SK-N-DZ (cell line): ENCODE measurements at places on chromosomes 16 and 17.

DNA sequence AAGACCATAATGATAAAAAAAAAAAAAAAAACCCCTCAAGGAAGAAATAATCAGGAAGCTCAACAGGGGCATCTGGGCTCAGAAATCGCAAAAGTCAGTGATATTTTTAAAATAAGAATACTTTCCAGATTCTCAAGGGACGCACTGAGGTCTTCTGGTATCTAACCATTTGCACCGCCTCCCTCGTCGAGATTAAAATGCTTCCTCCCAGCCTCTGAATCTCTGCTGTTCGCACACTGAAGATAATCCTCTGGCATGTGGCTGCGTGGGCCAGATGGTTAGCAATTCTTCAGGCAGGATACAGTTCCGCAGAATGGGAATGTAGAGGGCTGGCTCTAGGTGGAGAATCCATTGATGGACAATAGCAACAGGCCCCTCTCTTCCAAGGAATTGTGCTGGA lies 211.7 kb upstream of the CDH5 start:
- DNase-seq: no peak

DNA sequence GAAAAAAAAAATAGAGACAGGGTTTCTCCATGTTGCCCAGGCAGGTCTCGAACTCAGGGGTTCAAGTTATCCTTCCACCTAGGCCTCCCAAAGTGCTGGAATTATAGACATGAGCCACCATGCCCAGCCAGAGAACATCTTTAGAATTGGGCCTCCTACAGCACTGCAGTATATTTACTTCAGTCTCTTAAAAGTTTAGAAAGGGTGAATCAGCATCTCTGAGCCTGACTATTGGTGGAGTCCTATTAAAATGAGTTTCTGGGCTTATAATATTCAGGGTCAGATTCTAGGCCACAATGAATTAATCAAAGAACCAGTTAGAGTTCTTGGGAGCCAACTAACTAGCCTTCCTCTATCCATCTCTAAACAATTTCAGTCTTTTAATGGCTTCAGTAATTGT lies 22.8 kb downstream of the TADA2A start:
- no peak for DNase-seq

- no peak for DNase-seq
Measured at GRCh38 chr16:5005916-5006315, 27.8 kb downstream of the NAGPA start.

GRCh38 chr16:73717266-73717974 lies 579.2 kb upstream of the PSMD7 start:
- no peak for DNase-seq

DNA sequence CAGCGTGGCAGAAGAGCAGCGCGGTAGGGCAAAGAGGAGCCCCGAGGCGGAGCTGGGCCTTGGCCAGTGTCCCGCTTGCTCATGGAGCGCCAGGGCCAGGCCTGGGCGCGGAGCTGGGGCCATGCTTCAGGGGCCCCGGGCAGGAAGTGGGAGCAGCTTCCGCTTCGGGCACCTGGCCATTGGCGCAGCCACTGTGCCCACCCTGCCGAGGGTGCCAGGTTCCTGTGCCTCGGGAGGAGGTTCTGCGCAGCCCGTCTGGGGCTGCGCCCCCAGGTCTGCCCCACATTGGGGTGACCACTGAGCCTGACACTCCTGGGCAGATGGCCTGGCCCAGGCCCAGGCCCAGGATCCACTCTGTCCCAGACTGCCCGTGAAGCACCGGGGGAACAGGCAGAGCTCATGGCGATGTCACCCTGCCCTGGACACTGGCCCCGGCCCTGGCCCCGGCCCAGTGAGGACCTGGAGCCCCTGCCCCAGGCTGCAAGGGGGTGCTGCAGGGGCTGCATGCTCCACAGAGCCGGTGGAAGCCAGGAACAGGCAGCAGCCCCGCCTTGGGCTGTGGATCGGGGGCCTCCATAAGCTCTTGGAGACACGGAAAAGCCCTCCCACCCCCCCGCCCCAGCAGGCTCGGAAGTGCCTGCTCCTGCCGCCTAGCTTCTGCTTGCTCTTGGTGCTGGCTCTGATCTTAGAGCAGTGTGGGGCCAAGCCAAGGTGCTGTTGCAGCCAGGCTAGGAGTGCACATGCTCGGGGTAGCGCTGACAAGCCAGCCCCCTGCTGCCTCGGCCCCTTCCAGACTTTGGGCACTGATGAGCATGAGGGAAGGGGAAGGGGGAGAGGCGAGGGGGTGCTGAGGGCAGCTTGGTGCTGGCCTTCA lies 35.9 kb upstream of the FOXJ1 start:
- DNase-seq: no peak

GRCh38 chr17:33328129-33328528 lies 35.0 kb upstream of the ASIC2 start:
- DNase-seq: no peak

- peak; percentile 43 for DNase-seq
Measured at GRCh38 chr17:61208301-61209105, 191.1 kb upstream of the TBX2 start.

- no peak for DNase-seq
Measured at GRCh38 chr17:70022175-70022574, 52.9 kb upstream of the KCNJ16 start.

DNA sequence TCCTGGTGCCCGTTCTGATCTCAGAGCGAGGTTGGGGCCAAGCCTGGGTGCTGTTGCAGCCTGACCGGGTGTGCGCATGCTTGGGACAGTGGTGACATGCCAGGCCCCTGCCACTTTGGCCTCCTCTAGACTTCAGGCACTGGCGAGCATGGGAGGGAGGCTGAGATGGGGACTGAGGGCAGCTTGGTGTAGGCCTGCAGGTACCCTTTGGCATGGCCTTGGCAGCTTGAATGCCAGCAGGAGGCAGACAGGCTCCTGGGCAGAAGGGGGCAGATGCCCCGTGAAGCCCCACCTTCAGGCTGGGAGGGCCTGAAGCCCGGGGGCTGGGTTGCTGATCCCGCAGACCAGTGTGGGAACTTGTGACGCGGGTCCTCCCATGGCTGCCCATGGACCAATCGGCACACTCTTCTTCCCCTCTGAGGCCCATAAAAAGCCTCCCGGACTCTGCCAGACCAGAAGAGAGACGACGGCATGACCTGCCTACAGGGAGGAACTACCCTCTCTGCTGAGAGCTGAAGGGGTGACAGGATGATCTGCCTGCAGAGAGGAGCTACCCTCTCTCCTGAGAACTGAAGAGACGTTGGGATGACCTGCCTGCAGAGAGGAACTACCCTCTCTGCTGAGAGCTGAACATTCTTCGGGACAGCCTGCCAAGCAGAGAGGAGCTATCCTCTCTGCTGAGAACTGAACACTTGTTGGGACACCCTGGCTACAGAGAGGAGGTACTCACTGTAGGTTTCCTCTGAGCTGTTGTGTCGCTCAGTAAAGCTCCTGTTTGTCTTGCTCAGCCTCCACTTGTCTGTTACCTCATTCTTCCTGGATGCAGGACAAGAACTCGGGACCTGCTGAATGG lies 17.5 kb downstream of the RHOT1 start:
- DNase-seq: no peak

DNA sequence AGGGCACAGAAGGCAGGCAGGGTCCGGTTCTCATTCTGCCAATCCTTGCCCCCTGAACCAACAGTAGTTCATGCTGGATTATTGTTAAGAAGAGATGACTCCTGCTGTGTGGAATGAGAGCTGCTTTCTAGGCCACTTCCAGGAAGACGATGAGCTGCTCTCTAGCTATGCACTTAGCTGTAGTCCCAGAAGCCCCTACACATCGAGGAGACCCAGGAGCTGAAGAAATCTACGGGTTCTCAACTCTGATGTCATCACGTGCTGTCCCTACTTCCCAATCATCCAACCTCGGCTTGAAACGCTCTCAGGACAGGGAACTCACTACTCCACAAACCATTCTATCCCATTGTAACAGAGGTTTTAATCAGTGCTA lies 29.0 kb upstream of the EMP2 start:
- no peak for DNase-seq

DNA sequence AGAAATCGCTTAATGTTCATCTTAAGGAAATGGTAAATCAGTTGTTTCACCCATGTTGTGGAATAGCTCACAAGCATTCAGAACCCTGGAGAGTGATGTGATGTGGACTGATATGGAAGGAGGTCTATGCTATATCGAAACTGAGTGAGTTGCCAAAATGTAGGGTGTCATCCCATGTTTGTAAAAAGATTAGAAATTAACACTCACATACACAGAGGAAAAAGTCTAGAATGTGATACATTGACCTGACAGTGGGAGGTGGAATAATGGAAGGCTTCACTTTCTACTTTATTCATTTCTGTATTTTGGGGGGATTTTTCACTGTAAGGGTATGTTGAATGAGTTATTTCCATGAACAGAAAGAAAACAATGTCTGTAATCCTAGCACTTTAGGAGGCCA lies 4.7 kb upstream of the PRM1 start:
- no peak for DNase-seq

- DNase-seq: no peak
Measured at GRCh38 chr17:80026359-80027042, 9.2 kb downstream of the TBC1D16 start.

DNA sequence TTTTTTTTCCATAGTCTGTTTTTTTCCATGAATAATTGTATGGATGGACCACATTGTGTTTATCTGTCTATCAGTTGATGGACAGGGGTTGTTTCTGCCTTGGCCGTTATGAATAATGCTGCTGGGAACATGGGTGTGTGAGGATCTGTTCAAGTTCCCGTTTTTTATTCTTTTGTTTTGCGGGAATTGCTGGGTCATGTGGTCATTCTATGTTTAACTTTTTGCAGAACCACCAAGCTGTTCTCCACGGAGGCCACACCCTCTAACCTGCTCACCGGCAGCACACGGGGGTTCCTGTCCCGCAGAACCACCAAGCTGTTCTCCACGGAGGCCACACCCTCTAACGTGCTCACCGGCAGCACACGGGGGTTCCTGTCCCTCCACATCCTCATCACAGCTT lies 5.9 kb upstream of the MSLN start:
- no peak for DNase-seq

GRCh38 chr16:49195237-49195548 lies 86.4 kb downstream of the CBLN1 start:
- no peak for DNase-seq

DNA sequence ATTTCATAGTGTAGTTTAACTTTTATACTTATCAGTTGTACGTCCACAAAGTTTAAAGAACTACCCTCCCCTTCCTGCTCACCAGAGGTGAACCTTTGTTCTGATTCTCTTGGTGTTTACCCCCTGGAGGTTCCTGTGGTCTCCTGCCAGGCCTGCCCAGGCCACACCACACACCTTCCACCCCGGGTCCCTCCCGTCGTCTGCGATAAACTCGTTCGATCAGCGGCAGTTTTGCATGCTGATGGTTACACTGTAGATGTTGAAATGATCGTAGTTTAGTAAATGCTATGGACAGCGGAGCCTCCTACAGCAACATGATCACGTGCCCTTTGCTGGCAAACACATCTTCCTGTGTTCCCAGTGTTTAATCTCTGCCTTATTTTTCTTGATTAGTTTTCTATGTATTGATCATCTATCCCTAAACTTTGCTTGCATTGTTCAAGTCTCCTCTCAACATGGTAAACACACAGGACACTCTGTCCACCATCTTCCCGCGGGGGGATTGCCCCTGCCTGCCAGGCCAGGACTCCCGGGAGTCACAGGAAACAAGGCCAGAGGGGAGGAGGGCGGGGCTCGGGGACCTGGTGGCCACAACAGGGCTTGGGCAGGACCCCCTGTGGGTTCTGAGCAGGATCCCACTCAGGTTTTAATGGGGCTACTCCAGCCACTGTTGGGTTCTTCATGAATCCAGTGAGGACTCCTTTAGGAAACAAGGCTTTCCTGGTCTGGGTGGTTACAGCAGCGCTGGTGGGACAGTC lies 2.8 kb upstream of the ACSF3 start:
- DNase-seq: no peak

GRCh38 chr17:60665602-60666001 lies 12.0 kb upstream of the BCAS3 start:
- DNase-seq: no peak

- peak; percentile 65 for DNase-seq
Measured at GRCh38 chr17:3512505-3513171, 36.8 kb downstream of the ASPA start.
